Common myeloid progenitor, CD34-positive (primary cell): ENCODE measurements at places on chromosomes 4 and X.

DNA sequence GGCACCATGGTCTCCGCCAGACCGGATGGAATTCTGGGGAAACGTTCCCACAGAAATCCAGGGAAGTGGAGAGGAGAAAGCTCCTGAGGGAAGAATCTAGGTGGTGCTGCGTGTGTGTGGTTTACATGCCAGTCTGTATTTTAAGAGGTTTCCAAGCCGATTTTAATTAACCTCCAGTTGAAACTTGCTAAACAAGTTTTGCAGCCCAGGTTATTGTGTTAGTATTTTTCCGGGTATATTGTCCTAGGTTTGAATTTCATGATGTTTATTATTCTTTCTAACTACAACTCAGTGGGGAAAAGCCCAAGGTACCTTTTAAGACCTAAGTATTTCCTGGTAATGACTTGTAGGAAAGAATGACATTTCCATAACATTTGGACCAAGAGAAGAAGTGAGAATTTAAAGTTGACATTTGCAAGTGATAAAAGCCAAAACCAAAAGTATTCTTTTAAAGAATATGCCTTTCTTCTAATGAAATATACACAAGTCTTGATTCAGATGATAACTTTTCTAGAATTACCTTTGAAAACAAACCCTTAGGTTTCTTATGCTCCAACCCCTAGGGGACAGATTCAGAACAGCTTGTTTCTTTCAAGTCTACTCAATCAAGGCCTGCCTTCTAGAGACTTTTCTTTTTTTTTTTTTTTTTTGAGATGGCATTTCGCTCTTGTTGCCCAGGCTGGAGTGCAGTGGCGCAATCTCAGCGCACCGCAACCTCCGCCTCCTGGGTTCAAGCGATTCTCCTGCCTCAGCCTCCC is 14.6 kb downstream of the SAT1 start:
- H3K36me3 ChIP-seq, result no peaks in the 10 kb centered on the region
- no peak for DNase-seq
- H3K27me3 ChIP-seq, result no peaks in the 10 kb centered on the region
- no peak overlapping the region for H3K4me3 ChIP-seq
- H3K4me1 ChIP-seq, result peaks cover 2% of the 10 kb centered on the region

GRCh38 chr4:101222156-101222845 is 125.0 kb downstream of the PPP3CA start:
- no peaks in the 10 kb centered on the region for H3K27me3 ChIP-seq
- no peaks in the 10 kb centered on the region for H3K36me3 ChIP-seq
- H3K4me3 ChIP-seq, result no peak overlapping the region
- DNase-seq, result no peak

DNA sequence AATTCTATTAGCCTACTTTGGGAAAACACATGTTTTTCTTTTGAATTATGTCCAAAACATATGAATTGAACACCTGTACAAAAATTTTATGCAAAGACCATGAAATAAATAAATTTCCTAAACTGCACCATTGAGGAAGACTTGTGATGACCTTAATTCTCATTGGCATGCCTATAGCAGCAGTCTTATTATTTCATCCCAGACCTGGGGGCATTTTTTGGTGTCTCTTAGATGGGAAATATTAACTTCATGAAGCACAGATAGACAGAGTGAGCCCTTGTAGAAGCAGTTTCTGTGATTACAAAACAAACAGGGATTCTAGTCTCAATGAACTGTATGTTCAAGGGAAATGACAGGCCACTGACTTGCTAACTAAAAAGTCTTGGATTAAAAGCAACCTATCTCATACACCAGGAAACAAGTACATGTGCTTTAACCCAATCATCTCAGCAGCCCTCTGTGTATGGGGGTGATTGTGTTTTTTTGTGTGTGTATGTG is 32.0 kb upstream of the HPGD start:
- no peaks in the 10 kb centered on the region for H3K36me3 ChIP-seq
- no peak overlapping the region for H3K4me3 ChIP-seq
- no peak overlapping the region for H3K27ac ChIP-seq
- no peak for DNase-seq
- no peaks in the 10 kb centered on the region for H3K27me3 ChIP-seq
- peaks cover 10% of the 10 kb centered on the region for H3K4me1 ChIP-seq

DNA sequence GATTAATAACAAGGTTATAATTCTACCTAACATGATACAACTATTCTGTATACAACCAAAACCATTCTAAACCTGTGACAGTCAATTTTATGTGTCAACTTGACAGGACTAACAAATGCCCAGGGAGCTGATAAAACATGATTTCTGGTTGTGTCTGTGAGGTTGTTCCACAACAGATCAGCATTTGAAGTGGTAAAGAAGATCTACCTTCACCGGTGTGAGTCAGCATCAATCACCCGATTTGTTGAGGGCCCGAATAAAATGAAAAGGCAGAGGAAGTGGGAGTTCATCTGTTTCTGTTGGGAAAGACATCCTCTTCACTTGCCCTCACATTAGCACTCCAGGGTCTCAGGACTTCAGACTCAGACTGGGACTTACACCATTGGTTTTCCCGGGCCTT is 187.9 kb downstream of the MAB21L2 start:
- DNase-seq, result no peak
- peaks cover 14% of the 10 kb centered on the region for H3K36me3 ChIP-seq
- H3K27me3 ChIP-seq, result no peaks in the 10 kb centered on the region
- no peak overlapping the region for H3K4me3 ChIP-seq
- no peak overlapping the region for H3K27ac ChIP-seq
